ENCODE measurements at places on chromosomes 7 and 10.
A peak's percentile ranks its signal among the peaks of the same experiment; 100 is the strongest.

GRCh38 chr7:82397879-82398524, 45.6 kb downstream of the CACNA2D1 start:
- DNase-seq, result no peak

GRCh38 chr10:26423722-26424121, 14.4 kb upstream of the APBB1IP start:
- no peak for DNase-seq

- peak; percentile 43 for DNase-seq
Measured at GRCh38 chr10:84329196-84329611, 815 bp downstream of the CCSER2 start.

DNA sequence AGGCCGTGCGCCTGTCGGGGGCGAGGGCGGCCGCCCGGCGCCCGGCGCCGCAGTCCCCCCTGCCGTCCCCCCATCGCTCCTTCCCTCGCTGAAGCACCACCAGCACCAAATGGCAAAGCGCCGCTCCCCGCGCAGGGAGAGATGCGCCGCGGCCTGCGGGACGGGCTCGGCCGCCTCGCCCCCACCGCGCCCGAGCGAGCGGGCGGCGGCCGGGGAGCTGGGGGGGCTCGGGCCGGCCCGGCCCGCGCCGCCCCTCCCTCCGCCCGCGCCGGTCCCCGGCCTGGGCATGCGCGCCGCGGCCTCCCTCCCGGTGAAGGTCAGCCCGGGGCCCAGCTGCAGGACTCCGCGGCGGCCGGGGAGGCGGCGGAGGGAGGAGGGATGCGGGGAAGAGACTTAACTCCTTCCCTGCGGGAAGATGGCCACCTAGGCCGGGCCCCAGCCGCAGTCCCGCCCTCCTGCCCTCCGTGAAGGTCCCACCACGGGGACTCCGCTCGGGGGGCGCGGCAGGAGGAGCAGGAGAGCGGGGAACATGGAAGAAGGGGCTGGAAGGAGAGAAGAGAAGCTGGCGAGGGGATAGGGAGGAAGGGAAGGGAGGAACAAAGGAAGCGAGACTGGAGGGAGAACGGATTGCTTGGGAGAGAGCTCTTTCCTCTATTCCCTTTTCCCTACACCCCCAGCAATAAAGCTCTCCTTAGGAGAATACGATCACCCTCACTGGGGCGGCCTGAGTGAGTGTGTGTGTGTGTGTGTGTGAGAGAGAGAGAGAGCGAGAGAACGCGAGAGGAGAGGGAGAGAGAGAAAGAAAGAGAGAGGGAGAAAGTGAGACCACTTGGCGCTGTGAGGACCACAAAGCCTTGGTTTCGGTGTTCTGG, 3.4 kb upstream of the SMARCD3 start:
- DNase-seq, result no peak

GRCh38 chr10:78366663-78367411, 333.2 kb downstream of the RPS24 start:
- DNase-seq, result no peak

DNA sequence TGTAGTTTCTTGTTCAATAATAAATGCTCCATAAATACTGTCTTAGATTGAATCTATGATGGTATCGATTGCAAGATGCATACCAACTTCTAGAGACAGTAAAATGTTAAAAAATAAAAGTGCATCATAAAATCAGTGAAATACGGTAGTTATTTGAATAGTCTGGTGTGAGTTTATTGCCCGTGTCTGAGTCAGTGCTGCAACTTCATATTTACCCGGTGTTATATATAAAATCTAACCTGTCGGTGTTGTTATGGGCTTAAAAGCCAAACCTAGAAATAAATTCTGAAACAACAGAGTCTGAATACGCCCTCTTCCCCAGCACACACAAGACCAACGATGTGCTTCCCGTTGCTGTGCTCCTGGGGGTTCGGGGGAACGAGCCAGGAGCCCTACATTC, 16.3 kb downstream of the MACROH2A2 start:
- DNase-seq, result no peak

Measured in activated CD4-positive, alpha-beta T cell treated with anti-CD3 and anti-CD28 coated beads for 24 hours (primary cell).